ENCODE measurements at places on chromosomes 3 and 15.

DNA sequence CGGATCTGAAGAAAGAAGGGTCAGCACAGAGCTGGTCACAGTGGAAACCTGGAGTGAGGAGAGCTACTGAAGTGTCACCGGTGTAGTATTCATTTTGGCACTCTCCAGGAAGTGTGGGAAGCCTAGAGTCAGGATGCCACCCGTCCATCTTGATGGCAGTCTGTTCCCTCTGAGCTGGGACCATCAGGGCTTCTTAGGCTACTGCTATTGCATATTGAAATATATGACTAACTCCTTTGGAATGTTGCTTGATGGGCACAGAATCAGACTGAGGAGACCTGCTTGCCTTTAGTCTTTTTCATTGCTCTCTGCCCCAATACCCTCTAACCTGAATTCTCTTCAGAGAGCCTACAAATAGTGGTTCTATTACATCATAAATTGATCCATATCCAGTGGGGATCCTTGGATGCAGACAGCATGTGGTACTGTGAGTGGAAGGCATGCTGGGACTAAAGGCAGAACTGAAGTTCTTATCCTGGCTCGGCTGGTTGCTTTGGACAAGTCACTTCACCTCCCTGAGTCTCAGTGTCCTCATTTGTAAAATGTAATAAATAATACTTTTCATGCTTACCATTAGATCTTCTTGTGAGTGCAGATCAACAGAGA is 143.5 kb downstream of the PDE8A start:
- no peak for DNase-seq

DNA sequence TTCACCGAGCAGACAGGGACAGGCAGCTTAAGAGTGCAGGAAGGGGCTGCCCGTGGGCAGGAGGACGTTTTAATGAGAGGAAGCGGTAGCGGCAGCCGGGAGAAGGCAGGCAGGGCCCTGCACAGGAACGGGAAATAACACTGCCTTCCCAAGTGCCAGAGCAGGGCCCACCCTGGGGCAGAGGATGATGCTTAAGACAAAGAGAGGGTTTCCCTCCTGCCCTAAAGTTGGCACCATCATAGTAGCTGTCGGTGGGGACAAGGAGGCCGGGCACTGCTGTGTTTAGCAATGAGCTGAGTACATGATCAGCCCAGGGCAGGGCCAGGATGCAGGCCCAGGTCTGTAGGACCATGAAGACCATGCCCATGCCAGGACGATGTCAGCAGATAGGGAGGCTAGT is 21.7 kb downstream of the PRR20G start:
- DNase-seq = no peak

DNA sequence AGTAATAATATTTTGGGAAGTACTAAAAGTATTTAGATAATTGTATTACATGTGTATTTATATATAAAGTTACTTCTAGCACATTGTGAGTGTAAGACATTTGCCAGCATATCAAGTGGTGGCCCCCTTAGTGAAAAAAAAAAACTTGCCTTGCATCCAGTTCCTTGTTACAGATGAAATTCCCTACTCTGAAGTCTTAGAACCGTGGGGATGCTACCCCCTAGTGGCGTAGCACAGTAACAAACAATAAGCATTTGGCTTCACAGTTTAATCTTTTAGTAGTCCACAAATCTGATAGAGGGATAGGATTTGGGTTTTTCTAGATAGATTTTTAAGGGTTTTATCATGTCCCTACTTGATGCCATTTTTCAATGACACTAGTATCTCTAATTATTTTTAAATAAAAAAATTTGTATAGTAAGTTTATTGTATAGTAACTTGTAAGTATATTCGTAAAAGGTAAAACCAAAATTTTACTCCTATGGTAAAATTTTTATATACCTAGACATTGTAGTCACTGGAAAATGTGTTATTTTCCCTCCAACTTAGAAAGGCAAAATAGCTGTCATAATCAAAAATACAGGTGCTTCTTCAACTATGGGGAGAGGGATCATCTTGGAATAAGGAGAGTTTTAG is 14.3 kb downstream of the SMC4 start:
- no peak for DNase-seq

DNA sequence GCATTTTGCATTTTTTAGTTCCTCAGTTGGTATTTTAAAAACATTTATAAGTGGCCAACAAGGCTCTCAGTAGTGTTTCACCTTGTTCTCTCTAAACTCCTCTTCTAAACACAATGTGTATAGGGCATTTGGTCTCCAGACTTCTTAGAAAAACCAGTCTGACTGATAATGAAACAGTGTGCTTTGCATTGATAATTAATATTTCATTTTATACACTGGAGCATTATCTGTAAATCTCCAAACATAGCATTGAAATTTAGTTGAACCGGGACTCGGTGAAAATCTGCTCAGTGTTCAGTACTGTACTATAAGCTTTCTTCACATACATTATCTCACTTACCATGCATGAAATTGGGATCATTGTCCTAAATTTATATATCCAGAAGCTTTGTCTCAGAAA is 53.6 kb downstream of the SETD5 start:
- no peak for DNase-seq

GRCh38 chr15:35078221-35078915 is 6.7 kb downstream of the NANOGP8 start:
- DNase-seq = no peak
